ENCODE measurements at places on chromosomes 13 and 19.

- DNase-seq, result no peak
Measured at GRCh38 chr13:99545361-99545760, 44.1 kb downstream of the TM9SF2 start.

DNA sequence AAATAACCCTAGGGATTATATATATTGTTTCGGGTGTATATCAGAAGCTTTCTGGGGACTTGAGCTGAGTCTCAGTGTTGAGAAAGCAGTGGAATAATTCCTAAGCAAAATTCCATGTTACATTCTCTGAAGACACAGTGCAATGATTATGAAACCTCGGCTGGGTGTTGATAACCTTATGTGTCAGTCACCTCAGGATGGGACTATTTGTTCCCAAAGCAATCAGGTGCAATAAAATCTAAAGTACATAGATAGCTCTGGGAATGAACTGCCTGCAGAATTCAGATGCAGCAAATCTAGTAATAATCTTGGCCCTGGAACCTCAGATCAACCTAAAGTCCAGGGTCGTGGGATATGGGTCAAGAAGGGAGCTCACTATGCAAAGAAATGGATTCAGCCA, 53.0 kb downstream of the EDNRB start:
- DNase-seq, result no peak

DNA sequence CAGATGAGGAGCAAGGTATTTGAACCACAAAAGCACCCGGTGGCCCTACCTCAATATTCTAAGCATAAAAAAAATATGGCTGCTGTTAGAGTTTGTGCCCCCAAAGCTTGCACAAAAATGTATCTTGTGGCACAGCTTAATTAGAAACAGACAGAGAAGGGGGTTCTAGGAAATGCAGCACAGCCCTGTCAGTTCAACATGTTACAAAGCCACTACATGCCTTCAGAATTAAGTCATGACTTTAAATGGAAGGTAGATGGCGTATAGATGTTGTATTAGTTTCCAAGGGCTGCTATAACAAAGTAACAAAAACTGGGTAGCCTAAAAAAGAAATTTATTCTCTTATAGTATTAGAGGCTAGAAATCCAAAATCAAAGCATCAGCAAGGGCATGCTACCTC, 703.8 kb downstream of the DIAPH3 start:
- no peak for DNase-seq

DNA sequence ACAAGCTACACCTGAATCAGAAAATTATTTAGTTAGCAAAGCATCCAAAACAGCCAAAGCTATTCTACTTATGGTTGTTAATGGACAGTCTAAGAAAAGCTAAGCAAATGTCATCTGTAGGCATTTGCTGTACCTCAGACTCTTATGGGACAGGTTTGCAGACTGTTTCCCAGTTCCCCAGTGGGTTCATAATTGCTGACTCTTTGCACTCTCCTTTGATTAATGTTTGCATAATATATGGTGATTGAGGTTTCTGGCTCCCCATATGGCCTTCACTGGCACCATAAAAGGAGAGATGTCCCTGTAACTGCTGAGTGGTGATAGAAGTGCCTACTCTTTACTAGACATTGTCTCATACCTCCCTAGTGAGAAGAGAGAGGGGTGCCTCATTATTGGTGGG, 142.1 kb downstream of the GPC6 start:
- DNase-seq, result no peak

GRCh38 chr19:5641171-5641570, 18.3 kb downstream of the SAFB start:
- no peak for DNase-seq

- no peak for DNase-seq
Measured at GRCh38 chr19:283395-283794, 7.8 kb downstream of the PLPP2 start.

DNA sequence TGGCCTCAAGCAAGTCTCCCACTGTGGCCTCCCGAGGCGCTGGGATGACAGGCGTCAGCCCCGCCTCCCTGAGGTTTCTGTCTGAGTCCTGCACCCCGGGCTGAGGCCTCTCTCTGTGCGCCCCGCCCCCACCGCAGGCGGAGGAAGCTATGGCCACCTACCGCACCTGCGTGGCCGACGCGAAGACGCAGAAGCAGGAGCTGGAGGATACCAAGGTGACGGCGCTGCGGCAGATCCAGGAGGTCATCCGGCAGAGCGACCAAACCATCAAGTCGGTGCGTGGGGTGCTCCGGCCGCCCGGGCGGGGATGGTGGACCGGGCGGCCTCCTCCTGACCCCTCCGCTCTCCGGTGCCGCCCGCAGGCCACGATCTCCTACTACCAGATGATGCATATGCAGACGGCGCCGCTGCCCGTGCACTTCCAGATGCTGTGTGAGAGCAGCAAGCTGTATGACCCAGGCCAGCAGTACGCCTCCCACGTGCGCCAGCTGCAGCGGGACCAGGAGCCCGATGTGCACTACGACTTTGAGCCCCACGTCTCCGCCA, 12.7 kb downstream of the ARHGAP45 start:
- DNase-seq, result peak; percentile 58

DNA sequence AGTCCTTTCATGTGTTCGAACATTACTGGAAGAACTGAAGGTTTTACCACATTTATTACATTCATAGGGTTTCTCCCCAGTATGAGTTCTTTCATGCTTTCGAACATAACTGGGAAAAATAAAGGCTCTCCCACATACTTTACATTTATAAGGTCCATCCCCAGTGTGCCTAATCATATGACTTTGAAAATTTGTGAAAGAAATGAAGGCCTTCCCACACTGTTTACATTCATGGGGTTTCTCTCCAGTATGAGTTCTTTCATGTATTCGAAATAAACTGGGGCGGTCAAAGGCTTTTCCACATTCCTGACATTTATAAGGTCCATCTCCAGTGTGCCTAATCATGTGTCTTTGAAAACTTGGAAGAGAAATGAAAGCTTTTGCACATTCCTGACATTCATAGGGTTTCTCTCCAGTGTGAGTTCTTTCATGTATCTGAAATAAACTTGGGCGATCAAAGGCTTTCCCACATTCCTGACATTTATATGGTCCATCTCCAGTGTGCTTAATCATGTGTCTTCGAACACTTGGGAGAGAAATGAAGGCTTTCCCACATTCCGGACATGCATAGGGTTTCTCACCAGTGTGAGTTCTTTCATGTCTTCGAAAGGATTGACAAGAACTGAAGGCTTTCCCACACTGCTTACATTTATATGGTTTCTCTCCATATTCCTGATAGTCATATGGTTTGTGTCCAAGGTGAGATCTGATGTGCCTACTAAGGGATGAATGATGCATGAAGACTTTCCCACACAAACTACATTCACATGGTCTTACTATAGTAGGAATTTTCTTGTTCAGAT, 24.0 kb downstream of the ZNF564 start:
- DNase-seq, result no peak

- no peak for DNase-seq
Measured at GRCh38 chr13:80374901-80375300, 34.0 kb upstream of the SPRY2 start.

GRCh38 chr19:32219881-32220472, 125.4 kb upstream of the ZNF507 start:
- no peak for DNase-seq

GRCh38 chr13:100147825-100148224, 58.9 kb downstream of the PCCA start:
- no peak for DNase-seq

- peak; percentile 33 for DNase-seq
Measured at GRCh38 chr19:35495107-35496064, 5.1 kb upstream of the KRTDAP start.

DNA sequence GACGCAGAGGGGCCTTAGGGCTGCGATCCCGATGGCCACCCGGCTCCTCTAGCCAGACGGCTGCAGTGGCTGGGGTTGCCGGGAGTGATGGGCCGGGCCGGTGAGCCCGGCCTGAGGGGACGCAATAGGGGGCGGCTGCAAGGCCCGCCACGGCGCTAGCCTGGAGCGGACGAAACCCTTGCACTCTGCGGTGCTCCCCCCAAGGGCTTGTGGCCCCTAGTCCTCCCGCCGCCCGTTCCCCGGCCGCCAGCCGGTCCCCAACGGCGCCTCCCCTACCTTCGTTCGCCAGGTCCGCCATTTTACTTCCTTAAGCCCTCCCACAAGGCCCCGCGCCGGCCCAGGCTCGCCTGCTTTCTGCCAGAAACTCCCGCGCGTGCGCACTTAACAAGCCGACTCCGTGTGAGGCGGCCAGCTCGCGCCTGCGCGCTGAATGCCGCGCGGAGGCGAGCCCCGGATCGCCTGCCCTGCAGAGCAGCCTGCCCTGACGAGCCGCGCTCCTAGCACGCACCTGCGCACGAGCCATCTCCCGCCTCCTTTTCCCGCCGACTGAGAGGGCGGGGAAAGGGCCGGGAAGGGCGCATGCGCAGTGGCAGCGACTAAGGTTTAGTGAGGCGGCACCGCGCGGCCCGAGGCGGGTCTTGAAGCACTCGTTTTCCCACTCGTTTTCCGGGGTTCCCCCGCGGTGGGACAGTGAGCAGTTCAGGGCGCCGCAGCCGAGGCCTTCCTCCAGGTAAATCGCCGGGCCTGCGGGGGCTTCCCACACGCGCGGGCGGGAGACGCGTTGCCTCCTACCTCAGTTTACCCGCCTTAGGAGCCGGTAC, at the start of gene RANBP3:
TSS of gene RANBP3 (minus strand) at position 356 of the 821 bp plus-strand sequence. CDS start at position 298, 58 bp downstream.
- DNase-seq, result peak; percentile 94

DNA sequence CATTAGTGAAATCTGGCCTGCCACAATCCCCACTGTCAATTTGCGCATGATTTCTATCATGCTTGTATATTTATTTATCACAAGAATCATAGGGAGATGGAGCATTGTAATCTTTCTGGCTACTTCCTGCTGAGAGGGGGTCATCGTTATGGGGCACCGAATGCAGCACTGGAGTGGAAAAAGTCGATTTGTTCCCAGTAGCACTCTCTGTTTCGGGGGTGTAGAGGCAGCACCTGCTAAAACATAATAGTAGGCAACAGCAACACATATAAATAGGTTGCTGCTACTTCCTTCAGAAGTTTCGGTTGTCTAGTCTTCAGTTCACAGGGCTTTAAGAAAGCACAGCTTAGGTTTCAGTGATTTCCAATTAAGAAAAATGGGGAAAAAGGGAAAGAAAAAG, 23.4 kb upstream of the CEACAM21 start:
- DNase-seq, result no peak

GRCh38 chr13:105952233-105952972, 583.1 kb downstream of the EFNB2 start:
- DNase-seq, result no peak

DNA sequence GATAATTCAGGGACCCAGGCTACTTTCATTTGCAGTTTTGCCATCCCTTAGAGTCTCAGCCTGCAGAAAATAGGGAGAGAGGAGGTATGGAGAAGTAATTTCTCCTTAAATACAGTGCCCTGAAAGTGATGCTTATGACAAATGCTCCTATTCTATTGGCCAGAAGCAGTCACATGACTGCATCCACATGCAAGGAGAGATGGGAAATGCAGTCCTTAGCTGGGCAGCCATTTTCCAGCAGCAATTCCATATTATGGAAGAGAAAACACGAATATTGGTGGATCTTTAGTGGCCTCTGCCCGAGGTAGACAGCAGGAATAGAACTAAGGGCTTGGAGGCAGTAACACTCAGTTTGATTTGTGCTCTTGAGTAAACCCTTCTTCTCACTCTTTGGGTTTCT, 39.4 kb downstream of the VAV1 start:
- DNase-seq, result no peak

DNA sequence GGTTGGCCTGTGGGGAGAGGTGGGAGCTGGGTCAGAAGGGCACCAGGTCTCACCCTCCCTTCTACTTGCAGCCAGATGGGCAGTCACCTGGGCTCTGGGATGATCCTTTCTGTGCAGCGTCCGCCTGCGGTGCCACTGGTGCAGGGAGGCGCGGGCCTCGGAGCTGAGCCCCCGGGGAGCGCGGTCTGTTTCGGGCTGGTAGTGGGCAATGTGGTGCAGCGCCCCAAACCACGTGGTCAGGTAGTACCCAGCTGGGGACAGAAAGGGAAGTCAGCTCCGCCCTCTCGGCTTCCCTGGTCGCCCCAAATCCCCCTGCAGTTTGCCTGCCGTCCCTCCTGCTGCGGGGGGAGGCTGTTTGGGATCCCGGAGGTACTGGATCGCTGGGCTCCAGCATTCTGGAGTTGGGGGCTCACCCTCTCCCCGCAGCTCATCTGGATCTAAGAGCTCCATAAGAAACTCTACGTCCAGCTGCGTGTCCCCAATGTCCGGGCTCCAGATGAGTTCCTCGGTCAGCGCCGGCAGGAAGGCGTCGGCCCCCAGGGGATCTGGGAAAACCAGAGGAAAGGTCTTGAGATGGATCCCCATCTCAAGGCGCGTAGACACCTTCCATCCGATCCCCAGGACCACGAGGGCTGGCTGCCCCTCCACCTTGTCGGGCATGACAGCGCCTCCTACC, 8.8 kb downstream of the RINL start:
- DNase-seq, result no peak

DNA sequence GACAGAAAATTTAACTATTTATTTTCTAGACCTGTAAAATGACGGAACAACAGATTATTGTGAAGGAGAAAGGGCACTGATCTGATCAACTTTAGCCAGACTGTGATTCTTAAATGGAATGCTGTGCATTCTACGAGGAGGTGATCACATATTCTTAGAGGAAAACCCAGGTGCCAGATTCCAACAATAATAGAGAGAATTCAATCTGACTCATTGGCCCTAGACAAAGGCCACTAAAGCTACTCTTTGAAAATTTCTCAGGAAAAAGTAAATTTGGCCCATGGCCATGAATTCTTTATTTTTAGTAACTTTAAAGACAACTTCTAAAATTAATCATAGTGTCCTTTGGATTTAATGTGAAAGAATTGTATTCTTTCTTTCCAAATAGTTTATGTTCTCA, 58.6 kb upstream of the POSTN start:
- DNase-seq, result no peak

DNA sequence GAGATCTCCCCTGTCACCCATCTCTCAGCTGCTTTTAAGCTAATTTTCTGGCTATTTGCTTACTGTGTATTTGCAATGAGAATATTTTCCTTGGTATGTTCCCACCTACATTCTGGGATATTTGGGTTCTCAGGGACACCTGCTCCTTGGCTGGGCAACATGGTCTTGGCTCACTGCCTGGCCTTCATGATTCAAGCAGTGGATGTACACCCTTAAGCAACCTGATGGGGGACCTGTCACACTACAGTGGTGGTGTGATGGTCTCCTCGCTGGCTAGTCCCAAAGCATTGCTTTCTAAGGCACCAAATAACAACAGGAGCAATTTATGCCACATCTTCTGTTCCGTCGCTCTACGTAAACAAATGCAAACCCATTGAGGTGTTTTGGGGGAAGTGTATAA, 35.3 kb upstream of the RFC3 start:
- no peak for DNase-seq

DNA sequence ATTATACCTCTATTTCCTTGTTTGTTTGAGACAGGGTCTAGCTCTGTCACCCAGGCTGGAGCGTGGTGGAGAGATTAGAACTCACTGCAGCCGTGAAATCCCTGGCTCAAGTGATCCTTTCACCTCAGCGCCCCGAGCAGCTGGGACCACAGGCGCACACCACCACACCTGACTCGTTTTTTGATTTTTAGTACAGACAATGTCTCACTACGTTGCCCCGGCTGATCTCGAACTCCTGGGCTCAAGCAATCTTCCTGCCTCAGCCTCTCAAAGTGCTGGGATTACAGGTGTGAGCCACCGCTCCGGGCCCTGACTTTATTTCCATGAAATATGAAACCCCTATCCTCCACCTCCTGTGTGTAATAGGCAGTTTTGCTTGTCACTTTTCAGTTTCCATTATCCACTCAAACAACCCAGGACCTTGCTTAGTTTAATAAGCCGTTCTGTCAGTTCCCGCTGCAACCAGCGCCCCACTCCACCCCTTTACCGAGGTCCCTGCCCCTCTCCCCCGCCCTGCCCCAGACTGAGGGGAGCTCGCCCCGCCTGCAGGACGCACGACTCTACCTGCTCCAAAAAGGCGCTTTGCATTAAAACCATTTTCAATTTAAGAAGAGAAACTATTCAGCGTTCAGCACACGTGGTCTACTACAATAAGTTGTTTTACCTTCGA, 16.9 kb downstream of the ZNF816 start:
- no peak for DNase-seq

Data from activated T-helper 1 cell treated with anti-CD3 and anti-CD28 coated beads, Interleukin-2, amount 50 U/mL, for 16 hours (primary cell).